Left lobe of liver (tissue), 2 donors: ENCODE measurements at places on chromosomes 3 and 15. TPM values are rescaled to one million over a fixed set of nuclear protein-coding genes. Genes with fewer than 3 reads are reported as not detected.

DNA sequence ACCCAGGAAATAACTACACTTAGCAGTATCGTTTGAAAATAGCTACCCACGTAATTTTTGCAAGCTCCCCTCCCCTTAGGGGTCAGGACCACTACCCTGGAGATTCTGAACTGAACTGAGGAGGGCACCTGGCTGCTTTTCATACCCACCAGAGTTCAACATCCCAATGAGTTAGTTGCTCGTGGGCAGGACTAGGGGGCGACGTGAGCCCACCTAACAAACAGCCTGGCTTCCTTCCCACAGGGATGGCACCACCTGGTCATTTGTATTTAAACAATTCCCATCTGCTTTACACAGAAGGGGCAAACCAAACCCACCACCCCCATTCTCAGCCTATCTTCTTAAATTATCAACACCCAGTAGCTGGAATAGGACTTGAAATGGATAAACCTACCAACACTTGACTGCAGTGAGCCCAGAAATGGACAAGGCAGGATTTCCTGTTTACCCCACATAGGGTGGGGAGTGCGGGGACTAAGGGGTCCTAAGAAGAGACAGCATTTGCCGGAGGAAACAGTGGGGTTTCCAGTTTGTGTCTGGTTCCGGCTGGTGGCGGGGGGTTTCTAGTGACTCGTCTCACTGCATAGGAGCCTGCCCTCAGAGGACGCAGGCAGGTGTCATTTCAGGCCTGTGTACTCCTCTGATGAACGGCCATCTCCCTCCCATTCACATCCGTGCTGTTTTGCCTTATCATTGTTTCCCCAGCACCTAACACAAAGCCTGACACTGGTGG lies 11.6 kb upstream of the VGLL4 start:
- no peak for DNase-seq

DNA sequence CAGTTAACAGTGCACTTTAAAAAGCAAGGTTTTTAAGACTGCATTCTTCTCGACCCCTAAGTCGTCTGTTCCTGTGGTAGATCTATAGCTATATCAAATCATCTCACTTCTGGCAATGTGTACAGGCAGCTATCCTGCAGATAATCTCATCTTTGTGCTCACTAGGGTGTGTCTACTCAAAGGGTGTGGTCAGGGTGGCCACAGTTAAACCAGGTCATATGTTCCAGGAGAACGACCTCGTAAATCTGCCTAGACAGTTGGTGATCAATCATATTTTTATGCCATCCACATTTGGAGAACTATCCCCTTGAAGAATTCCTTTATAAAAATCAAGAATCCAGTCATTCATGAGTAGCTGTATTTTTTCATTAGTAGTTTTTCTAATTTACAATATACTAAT lies 3.0 kb downstream of the VEPH1 start:
- no peak for DNase-seq

GRCh38 chr3:67468511-67468910 lies 185.9 kb downstream of the SUCLG2 start:
- DNase-seq, result no peak

DNA sequence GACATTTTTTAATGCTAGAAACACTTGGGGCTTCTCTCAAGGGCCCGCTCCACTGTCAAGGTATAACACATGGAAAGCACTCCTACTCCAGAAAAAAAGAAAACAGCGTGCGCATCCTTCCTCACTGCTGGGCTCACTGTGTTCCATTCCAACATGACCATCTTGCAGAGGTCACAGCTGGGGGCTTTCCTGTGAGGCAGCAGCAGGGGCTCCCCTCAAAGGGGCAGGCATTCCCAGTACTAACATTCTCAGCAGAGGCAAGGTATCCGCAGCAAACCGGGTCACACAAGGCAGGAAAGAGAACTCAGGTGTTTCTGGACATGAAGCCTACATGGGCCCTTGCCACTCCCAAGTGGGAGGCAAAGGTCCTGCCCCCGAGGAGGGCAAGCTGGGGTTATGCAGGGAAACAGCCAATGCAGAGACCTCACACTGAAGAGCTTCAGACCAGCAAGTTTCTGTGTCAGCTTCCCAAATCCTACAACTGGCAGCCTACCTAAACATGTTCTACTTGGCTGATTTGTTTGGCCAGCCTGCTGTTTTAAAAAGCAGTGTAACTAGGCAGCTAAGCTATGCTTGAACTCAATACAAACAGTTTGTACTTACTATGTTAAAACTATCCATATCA lies 6.4 kb downstream of the BDH1 start:
- peak; percentile 46 for DNase-seq

- no peak for DNase-seq
Observed at GRCh38 chr3:109072194-109072593, 45.7 kb downstream of the MORC1 start.

DNA sequence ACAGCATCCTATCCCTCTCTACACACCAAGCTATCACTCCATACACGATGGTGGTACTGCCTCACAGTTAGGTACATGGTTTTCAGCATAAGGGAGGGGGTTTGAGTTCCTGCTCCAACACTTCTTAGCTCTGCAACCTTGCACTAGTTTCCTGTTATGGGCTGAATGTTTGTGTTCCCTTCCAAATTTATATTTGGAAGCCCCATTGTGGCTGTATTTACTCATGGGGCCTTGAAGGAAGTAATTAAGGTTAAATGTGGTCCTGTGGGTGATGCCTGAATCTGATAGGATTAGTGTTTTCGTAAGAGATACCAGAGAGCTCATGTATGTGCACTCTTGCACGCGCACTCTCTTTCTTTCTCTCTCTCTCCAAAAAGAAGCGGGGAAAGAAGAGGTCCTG lies 259.4 kb downstream of the RORA start:
- no peak for DNase-seq

- no peak for DNase-seq
Observed at GRCh38 chr3:157649511-157649910, 146.3 kb upstream of the VEPH1 start.

GRCh38 chr3:9884555-9885165 lies 4.6 kb upstream of the CIDEC start:
- DNase-seq, result no peak

DNA sequence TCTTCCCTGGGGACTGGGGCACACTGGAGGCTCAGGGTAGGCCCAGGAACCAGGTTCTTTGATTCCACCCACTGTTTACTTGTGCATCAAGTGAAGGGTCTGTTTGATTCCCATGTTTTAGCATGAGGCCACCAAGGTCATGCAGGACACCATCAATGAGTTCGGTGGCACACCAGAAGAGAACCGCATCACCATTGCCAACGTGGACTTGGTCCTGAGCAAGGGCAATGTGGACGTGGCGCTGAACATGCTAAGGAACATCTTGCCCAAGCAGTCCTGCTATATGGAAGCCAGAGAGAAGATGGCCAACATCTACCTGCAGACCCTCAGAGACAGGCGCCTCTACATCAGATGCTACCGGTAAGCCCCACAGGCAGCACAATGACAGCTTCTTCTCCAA lies 21.5 kb downstream of the TTC21A start:
- DNase-seq, result no peak

DNA sequence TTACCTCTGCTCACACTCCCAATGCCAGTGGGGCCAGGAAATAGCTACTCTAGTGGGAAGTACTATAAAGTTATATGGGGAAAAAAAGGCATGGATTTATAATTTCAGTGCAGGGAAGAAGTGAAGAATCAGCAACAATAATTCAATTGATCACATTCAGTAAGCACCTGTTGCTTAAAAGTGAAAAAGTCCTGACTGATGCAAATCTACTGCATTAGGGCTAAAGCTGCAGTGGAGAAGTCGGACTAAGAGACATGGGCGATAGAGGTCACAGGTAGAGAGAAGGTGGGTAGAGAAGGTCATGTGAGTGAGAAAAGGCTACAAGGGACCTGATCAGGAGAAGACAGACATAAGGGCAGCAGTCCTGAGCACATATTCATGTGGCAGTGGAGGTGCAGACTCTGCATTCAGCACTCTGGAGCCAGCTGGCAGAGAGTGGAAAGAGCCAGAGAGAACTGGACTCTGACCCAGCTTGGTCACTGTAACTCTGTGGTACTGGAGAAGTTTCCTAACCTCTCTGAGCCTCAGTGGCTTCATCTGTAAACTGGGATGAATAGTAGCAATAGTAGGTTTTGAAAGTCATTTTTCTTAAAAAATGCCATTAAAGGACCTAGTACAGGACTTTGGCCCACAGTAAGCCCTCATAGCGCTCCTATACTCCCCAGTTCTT lies 17.6 kb upstream of the BCL2A1 start:
- peak; percentile 62 for DNase-seq

- no peak for DNase-seq
Observed at GRCh38 chr3:39454591-39455217, 12.8 kb upstream of the MOBP start.

- no peak for DNase-seq
Observed at GRCh38 chr3:45043728-45044299, 17.7 kb downstream of the CLEC3B start.

GRCh38 chr3:173921732-173922131 lies 524.2 kb downstream of the NLGN1 start:
- DNase-seq, result no peak

GRCh38 chr15:88621789-88622604 lies 857 bp downstream of the AEN start:
- no peak for DNase-seq

DNA sequence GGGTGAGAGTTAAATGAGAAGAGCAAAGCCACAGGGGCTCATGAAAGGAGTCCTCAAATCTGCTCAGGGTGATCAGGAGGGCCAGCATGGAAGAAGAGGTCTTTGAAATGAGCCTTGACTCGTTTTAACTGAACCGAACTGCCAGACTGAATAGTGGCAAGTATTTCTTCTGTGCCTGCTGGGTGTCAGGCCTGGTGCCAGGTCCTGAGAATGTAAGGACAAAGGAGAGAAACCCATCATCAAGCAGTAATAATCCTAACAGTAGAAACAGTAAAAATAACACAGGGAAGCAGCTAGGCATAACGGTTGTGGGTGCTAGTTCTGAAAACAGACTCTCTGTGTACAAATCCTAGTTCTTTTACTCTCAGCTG lies 40.4 kb upstream of the SMAD3 start:
- DNase-seq, result no peak

- DNase-seq, result no peak
Observed at GRCh38 chr15:41936649-41937567, 35.4 kb downstream of the EHD4 start.

GRCh38 chr3:60453326-60453725 lies 797.9 kb downstream of the FHIT start:
- DNase-seq, result no peak

- DNase-seq, result no peak
Observed at GRCh38 chr3:31043184-31043819, 148.8 kb upstream of the GADL1 start.

- DNase-seq, result no peak
Observed at GRCh38 chr3:182972387-182972786, 8.0 kb downstream of the DCUN1D1 start.

GRCh38 chr3:31135546-31135945 lies 241.1 kb upstream of the GADL1 start:
- no peak for DNase-seq

- DNase-seq, result no peak
Observed at GRCh38 chr3:42216931-42217333, 49.1 kb downstream of the CCK start.

DNA sequence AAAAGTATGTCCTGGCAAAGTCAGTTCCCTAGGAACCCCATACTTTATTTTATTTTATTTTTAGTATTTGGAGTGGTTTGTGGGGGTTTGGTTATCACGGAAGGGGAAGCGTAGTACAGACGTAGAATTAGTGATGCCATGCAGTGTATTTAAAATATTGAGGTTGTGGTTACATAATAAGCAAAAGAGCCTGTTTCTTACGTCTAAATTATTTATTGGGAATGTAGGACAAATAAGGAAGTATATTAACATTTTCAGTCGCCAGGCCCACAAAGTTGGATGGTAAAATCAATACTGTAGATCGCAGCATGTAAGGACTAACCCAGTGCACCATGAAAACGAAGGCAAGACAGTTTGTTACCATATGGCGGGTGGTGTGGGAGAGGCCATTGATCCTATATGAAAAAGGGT lies 558 bp downstream of the DTWD1 start:
- DNase-seq, result no peak

DNA sequence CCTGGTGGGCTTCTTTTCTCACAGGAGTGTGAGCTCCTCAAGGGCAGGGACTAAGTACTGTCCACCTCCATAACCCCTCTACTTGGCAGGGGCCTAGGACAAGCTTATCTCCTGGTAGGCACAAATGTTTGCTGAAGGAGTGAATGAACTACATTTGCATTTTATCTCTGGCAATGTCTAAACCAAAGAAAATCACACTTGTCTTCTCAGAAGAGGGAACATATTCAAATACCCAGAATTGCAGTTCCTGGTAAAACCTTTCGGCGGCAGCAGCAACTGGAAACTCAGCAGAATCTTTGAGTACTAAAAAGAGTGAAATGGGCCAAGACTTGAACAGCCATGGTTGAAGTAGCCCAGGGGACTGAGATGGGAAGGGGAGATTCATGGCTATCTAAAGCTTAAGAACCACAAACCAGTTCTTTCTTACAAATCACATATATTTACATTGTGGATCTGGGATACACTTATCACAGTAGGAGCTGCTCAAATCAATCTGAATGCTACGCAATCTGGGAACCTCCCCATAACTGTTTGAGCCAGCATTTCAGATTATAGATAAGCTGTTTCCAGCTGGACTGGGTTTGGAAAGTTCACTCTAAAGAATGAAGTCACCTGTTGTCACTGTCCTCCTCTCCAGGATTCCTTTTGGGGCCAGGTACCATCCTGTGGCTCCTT lies 18.7 kb upstream of the PTPN9 start:
- peak; percentile 49 for DNase-seq

DNA sequence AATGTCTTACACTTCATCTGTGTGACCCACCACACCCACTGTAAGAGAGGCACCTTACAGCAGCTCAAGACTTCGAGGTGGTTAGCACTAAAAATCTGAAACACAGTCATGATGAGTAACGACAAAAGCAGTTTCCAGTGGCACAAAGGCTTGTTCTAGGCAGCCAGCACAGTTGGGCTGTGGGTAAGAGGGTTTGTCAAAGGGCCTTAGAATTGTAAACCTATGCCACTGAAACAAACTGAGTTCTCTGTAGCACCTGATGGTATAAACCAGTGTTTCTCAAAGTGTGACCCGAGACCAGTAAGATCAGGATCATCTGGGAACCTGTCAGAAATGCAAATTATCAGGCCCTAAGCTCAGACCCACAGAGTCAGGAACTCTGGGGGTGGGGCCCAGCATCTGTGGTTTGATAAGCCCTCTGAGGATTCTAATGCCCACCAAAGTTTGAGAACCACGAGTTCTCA lies 36.5 kb downstream of the DAPK2 start:
- DNase-seq, result no peak

DNA sequence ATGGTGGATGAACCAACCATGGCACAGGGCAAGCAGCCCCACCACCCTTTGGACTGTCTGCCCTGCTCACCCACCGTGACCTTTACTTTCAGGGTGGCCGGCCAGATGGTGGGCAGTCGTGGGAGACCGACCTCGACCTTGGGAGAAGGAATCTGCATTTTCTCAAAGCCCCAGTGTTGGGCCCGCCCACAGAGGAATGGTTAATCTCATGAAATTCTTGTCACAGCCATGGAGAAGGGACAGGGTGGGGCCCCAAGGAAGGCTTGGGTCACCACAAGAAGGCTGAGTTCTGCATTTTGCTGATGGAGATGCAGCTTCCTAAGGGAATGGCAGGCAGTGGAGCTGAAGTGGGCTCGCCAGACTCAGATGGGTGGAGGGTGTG lies 2.9 kb downstream of the PLXND1 start:
- DNase-seq, result no peak

The CCR4 gene
- 0.33 TPM for total RNA-seq

The IQCF5 gene
- total RNA-seq, result not detected

The RTP1 gene
- total RNA-seq, result not detected

The ARHGEF3 gene
- 1.5 TPM for total RNA-seq

The CPB1 gene
- 9.3 TPM for total RNA-seq

The NPAP1 gene
- total RNA-seq, result 0.05 TPM

The FOXL2NB gene
- total RNA-seq, result not detected

The SMCO1 gene
- not detected for total RNA-seq

The CEMIP gene
- 0.50 TPM for total RNA-seq

The ISG20 gene
- total RNA-seq, result 5.7 TPM
